DMS153 (cell line): ENCODE measurements at places on chromosomes 5 and 9.

DNA sequence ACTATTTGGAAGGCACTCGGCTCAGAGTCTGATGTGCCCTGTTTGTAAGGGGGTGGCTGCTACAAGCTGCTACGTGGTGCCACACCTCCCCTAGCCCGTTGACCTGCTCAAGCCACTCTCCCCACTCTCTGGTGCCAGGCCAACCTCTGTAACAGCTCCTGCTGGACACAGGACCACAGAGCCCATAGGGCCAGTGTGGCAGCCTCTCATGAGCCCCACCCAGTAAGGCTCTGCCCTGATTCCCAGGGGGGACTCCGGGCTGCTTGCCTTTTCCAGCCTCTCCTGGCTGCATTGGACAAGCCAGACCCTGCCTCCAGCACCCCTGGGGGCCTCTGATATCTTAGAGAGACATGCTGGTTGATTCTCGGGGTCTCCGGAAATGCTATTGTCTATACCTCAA, 53.3 kb upstream of the ANGPTL2 start:
- no peak for DNase-seq

DNA sequence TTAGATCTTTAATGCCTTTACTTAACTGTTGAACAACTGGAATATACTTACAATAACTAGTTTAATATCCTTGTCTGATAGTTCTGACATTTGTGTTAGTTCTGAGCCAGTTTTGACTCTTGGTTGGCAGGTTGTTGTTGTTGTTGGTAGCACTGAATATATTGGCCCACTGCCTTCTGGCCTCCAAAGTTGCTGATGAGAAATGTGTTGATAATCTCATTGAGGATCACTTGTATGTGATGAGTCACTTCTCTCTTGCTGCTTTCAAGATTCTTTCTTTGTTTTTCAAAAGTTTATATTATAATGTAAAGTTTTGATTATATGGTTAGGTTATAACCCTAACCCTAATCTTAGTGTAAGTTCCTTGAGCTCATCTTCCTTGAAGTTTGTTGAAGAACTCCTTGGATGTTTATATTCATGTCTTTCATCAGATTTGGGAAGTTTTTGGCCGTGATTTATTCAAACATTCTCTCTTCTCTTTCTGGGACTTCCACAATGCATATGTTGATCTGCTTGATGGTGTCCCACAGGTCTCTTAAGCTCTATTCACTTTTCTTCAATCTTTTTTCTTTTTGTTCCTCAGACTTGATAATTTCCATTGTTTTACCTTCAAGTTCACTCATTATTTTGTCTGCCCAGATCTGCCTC, 149.7 kb downstream of the FGF18 start:
- DNase-seq = no peak

- DNase-seq = no peak
Measured at GRCh38 chr9:109481856-109482255, 16.3 kb downstream of the PTPN3 start.

GRCh38 chr5:154773326-154773725, 18.1 kb downstream of the LARP1 start:
- no peak for DNase-seq

GRCh38 chr5:126837906-126838539, 61.1 kb downstream of the LMNB1 start:
- DNase-seq = no peak

DNA sequence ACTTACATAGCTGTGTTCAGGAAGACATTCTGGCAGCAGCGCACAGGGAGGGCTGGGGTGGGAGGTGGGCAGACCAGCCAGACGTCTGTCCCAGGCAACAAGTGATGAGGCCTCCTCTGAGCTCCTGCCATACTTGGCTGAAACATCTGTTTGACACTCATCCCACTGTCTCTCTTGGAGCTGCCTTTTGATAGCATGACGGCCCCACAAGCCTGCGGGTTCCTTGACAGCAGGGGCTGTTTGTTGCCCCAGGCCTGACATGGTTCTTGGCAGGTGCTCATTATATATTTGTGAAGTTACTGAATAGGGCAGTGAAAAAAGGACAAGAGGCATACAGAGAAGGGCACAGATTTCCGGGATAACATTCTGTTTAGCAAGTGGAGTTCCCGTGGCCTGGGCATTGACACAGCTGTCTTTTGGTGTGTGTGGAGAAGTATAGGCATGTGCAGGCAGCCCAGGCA, 22.2 kb upstream of the B4GALT1 start:
- no peak for DNase-seq

GRCh38 chr9:112571624-112572355, 85.2 kb downstream of the KIAA1958 start:
- DNase-seq = no peak

DNA sequence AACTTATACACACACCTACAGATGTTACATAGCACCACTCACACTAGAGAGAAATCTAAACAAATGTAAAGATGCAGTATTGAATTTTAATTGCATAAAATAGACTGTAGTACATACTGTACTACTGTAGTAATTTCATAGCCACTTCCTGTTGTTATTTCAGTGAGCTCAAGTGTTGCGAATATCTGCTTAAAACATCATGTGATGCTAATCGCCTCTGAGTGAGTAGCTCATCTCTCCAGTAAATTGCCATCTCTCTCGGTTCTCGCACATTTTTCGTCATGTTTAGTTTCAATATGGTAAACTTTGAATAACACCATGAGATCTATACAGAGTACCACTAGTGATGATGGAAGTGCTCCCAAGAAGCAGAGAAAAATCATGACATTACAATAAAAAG, 22.0 kb upstream of the ARHGEF28 start:
- DNase-seq = no peak

DNA sequence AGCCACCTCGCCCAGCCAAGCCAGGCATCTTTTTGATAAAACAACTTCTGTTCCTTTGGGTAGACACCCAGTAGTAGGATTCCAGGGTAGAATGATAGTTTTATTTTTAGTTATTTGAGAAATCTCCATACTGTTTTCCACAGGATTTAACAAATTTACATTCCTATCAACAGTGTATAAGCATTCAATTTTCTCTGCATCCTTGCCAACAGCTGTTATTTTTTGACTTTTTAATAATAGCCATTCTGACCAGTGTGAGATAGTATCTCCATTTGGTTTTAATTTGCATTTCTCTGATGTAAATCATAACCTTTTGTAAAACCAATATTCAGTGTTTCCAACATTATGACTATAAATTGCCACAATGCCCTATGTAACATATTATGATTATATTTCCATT, 28.2 kb upstream of the CCNB1 start:
- DNase-seq = no peak

- DNase-seq = no peak
Measured at GRCh38 chr5:14431534-14431933, 150.1 kb upstream of the OTULINL start.

DNA sequence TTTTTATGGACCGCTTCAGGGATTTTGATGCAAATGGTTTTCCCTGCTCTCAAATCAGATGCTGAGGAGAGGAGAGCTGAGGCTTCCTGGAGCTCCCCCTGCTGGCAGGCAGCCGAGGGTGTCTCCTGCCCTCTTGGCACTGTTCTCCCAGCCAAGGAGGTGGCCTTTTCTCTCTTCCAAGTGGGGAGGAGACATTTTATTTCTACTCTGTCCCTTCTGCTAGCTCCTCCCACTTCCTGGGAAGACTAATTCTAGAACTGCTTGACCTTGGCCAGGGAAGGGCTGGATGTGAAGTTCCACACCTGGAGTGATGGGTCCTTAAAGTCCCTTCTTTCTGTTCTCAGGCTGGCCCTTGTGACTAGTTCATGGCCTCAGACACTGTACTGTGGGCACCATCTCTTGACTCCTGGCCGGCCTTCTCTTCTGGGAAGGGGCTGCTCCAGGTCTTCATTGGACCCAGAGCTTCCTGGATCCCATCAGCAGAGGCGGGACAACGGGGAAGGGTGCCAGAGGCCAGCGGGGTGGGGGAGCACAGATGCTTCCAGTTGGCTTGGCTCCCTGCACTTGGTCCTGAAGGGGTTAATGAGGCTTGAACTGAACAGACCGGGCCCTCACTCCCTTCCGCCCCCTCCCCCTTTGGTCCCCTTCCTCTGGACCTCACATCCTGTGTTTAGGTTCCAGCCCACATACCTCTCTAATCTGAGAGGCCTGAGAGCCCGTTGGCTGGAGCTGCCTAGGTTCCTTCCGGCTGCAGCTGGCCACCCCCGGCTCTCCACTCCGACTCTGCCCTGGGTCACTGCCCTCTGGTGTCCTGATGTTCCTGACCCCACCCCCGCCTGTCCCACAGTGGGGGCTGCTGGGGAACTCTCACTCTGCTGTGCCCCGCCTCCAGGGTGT, 32.1 kb downstream of the PTPA start:
- DNase-seq = peak; percentile 10

GRCh38 chr5:176902102-176902814, 3.1 kb upstream of the HK3 start:
- DNase-seq = no peak

GRCh38 chr5:137621306-137621705, 114.6 kb downstream of the KLHL3 start:
- no peak for DNase-seq

GRCh38 chr5:10736354-10736753, 24.7 kb downstream of the DAP start:
- no peak for DNase-seq

DNA sequence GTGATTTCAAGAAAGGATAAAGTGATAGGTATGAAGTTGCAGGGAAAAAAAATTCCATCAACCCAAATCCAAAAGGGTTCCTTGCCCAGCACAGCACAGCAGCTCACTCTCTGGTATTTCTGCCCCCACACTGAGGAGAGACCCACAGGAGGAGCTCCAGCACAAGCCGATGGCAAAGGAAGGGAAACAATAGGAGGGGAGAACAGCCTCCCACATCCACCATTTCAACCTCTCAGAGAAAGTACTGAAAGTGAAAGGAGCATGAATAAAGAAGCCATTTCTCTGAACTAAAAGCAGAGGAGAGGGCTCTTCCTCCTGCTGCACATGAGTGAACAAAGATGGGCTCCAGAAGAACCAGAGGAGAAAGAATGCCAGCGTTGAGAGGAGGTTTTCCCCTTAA, 54.9 kb upstream of the ZSWIM6 start:
- no peak for DNase-seq

GRCh38 chr5:146848133-146848532, 30.4 kb downstream of the PPP2R2B start:
- DNase-seq = no peak

GRCh38 chr5:17076272-17076671, 140.2 kb upstream of the MYO10 start:
- DNase-seq = no peak

DNA sequence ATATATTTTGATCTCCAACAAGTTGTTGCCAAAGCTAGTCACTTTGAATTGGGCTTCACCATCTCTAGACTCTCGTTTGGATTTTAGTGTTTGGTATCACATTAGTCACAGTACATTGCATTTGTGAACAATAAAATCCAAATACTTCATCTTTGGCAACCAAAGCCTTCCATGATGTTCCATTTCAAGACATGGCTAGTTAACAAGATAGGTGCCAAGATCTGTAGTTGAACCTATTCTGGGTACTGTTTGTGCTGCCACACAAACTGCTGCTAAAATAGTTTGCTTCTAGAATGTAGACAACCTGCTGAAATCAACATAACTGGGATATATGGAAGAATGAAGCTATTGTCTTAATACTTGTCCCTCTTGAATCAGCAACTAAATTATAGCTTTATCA, 207.5 kb downstream of the LRRC70 start:
- DNase-seq = no peak

- no peak for DNase-seq
Measured at GRCh38 chr5:97657239-97657638, 474.2 kb upstream of the RIOK2 start.

DNA sequence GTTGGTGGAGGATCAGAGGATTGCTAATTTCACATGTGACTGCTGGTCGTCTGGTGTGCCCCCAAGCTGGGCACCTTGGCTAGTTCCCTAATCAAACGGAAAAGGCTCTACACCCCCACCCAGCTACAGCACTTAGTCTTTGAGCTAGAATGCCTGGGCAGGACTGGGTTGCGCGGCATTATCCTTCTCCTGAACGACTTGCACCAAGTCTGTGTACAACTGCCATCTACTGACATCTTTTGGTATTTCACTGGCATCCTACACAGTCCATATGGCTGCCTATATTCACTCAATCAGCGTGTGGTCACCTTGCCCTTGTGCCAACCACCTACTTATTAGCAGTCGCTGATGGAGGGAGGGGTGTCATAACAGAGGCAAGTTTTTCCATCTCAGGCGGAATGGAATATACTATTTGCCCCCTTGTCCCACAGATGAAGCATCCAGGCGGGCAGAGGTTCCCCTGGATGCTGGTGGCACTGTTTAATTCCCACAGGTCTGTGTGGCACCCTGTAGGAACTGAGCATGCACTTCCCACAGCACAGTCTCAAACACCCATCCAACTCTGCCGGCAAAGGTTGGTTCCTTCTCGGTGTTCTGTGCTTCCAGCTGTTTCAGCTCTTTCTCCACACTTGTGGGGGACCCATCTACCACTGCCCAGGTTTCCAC, 150.1 kb downstream of the OSTF1 start:
- DNase-seq = peak; percentile 42

- DNase-seq = no peak
Measured at GRCh38 chr5:94751460-94751859, 133.0 kb downstream of the SLF1 start.

DNA sequence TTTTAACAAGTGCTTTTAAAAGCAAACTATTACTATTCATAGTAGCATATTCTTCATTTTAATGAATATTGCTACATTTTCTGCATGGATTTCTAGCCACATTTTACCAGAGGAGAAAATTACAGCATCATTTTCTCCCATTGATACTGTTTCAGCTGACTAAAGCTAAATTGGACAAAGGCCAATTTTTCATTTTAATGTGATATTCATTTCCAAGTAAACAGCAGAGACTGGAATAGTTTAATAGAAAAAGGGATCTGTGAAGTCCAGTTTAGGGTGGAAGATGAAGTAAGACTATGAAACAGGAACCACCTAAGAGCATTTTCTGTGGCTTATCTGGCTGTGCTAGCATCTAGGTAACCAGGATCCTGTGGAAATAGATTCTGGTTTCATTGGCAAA, 128.1 kb downstream of the GIN1 start:
- DNase-seq = no peak

GRCh38 chr5:141705469-141705868, 23.4 kb upstream of the ARAP3 start:
- DNase-seq = no peak

DNA sequence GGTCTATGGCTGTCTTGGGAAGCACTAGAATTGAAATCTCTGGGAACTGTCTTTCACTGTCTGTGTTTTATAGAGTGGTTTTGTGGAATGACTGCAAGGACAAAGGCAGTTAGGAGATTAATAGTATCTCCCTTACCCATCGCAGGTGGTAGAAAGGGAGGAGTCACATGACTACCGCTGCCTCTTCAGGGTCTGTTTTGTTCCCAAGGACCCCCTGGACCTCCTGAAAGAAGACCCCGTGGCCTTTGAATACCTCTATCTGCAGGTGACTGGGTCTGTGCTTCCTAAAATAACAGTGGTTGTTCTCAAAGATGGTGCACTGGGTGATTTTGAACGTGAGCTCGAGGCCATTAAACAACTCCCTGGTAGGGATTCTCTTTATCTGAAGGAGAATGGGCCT, 22.8 kb upstream of the TRMT10B start:
- DNase-seq = no peak

DNA sequence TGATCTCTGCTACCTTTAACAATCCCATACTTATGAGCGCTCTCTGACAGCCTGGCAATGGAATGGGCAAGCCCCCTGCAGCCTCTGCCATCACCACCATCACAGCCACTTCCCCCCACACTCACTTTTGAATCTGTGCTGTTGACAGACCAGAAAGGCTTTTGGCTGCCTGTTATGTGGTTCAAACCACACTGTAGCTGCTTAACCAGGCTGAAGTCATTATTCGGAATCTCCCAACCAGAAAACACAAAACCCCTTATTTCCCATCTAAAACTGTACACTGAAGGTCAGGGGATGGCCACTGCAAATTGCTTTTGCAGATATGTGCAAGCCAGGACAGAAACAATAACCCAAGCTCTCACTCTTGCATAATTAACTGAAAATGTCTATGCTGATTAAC, 35.8 kb downstream of the PTCH1 start:
- DNase-seq = no peak
